PC-9 (cell line): ENCODE measurements at places on chromosomes 12 and 14.

DNA sequence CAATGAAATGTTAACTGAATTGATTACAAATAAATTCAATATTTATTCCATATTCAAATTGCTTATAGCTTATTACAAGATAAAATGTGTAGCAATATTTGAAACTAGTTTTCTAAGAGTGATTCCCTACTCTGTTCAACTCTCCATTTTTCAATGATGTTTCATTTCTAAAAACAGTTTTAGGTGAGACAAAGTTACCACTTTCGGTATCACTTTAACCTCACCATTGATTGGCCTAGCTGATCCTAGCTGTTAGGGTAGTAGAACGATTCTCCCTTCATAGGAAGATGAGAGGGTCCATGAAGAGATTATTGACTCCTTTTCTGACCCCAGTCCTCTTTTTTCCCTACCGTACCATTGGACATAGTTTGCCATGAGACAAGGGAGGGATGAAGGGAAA is 373.3 kb downstream of the PRKD1 start:
- no peak overlapping the region for H3K27ac ChIP-seq
- no peaks in the 10 kb centered on the region for H3K4me1 ChIP-seq
- no peaks in the 10 kb centered on the region for H3K36me3 ChIP-seq
- no peaks in the 10 kb centered on the region for H3K27me3 ChIP-seq
- DNase-seq, result no peak
- H3K4me3 ChIP-seq, result no peak overlapping the region

GRCh38 chr14:93975791-93976476 is 436 bp downstream of the ASB2 start:
- H3K4me3 ChIP-seq, result no peak overlapping the region
- DNase-seq, result no peak
- no peak overlapping the region for H3K27ac ChIP-seq
- H3K36me3 ChIP-seq, result no peaks in the 10 kb centered on the region
- H3K27me3 ChIP-seq, result no peaks in the 10 kb centered on the region

DNA sequence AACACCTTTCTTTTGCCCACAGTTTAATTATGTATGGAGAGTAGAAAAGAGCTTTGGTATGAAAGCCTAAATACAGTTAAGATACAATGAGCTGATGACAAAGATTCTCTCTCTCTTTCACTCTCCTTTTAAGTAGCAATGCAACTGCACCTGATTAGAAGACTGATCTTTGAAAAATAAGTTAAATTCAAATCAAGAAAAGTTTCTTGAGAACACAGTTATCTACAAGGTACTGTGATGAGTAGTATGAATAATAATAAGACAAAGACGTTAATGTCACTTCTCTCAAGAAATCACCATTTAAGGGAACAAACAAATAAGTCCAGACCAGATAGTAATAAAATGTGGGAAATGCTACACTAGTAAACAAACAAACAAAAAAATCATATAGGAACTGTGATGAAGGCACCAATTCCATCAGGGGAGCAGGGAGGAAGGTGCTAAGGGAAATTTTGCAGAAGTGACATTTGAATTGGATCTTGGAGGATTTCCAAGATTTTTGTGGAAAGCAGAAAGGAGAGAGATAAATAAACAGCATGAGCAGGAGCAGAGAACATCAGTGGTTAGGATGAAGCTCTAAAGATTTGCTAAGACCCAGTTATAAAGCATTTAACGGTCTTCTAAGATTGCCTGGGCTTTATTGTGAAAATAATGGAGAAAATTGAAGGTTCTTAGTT is 65.2 kb upstream of the STK38L start:
- no peaks in the 10 kb centered on the region for H3K27me3 ChIP-seq
- H3K4me1 ChIP-seq, result peaks cover 66% of the 10 kb centered on the region
- no peaks in the 10 kb centered on the region for H3K36me3 ChIP-seq
- H3K27ac ChIP-seq, result peak overlapping the region; percentile 90
- no peak for DNase-seq

DNA sequence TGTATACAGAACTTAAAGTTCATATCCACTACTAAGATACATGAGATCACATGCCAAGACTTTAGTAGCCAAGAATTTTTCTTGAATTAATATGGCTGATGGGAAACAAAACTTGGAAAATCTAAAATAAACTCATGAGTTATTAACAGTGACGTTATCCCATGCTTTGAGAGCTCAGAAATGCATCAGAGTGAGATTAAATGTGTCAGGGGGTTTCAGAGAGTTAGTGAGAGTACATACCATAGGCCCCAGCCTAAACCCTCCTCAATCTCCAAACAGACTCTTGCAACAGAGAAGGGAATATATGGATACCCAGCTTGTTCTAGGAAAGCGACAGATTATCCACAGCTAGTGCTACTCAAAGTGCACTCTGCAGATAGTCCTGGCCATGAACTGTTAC is 19.3 kb downstream of the SLC35F4 start:
- no peaks in the 10 kb centered on the region for H3K36me3 ChIP-seq
- no peak for DNase-seq
- H3K27me3 ChIP-seq, result no peaks in the 10 kb centered on the region
- no peak overlapping the region for H3K4me3 ChIP-seq
- H3K27ac ChIP-seq, result no peak overlapping the region

DNA sequence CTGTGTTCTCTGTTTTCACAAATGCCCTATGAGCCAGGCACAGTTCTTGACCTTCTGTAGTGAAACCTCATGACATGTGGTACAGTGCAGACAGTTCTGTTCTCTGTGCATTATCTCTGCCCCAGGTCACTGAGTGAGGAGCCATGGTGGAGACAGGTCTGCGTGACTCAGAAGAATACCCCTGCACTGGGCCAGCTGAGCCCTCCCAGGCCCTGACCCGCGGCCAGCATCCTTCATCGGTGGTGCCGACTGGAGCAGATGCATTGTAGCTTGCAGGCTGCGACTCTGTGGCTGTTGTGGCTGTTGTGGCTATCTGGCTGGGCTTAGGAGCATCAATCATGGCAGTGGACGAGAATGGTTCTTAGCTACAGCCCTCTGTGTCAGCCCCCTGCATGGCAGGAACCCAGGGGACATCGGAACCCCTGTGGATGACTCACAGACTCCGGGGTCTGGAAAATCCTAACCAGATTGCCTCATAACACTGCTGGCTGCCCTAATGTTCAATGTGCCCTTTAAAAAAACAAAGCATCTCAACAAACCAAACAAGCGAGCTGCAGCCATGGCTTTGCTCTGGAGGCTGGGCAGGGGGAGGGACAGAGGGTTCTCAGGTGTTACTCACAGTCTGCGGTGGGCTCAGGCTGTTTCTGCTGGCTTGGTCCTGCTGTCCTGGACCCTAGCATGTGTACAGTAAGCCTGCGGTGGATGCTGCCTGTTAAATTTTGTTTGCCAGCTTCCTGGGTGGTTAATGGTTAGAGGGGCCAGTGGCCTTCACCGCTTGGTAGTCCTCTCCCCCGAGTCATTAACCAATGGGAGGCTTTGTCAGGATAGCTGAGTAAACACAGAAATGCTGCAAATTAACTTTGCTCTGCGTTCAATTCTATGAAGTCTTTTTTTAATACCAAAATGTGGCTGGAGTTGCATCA is at the start of gene SERPINA6:
SERPINA6 (minus strand) TSS at position 689 of the 923 bp plus-strand sequence. CDS start 8,688 bp downstream, outside the sequence.
- no peak within 1 kb of the TSS for H3K27ac ChIP-seq
- no peaks in the 10 kb centered on the region for H3K4me1 ChIP-seq
- H3K36me3 ChIP-seq, result no peaks in the 10 kb centered on the region

DNA sequence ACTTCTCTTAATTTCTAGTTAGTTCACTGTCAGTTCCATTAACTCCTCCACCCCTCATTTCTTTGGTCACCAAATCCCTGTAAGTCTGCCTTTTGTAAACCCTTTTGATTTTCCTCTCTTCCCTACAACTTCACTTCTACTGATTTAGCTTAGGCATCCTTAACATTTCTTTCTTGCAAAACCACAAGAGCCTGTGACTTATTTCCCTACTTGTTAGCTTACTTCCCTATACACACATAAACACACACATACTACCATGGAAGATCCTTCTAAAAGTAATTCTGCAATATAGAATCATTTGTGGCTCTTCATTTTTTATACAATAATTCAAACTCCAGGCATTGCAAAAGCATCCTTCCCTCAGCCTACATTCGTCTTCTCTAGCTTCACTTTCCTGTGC is 494.3 kb upstream of the USP15 start:
- H3K27ac ChIP-seq, result no peak overlapping the region
- H3K4me1 ChIP-seq, result no peaks in the 10 kb centered on the region
- DNase-seq, result no peak
- no peaks in the 10 kb centered on the region for H3K36me3 ChIP-seq

- H3K36me3 ChIP-seq, result no peaks in the 10 kb centered on the region
- DNase-seq, result no peak
- H3K4me3 ChIP-seq, result no peak overlapping the region
- H3K27ac ChIP-seq, result no peak overlapping the region
- no peaks in the 10 kb centered on the region for H3K4me1 ChIP-seq
Observed at GRCh38 chr12:63070709-63071108, 80.3 kb downstream of the AVPR1A start.

- DNase-seq, result no peak
- no peak overlapping the region for H3K27ac ChIP-seq
- 0 out of 2 replicates have a peak, but pooled peaks cover 9% of the 10 kb centered on the region for H3K36me3 ChIP-seq
- H3K4me1 ChIP-seq, result no peaks in the 10 kb centered on the region
- no peaks in the 10 kb centered on the region for H3K27me3 ChIP-seq
Observed at GRCh38 chr14:102907980-102908730, 14.3 kb upstream of the AMN start.

DNA sequence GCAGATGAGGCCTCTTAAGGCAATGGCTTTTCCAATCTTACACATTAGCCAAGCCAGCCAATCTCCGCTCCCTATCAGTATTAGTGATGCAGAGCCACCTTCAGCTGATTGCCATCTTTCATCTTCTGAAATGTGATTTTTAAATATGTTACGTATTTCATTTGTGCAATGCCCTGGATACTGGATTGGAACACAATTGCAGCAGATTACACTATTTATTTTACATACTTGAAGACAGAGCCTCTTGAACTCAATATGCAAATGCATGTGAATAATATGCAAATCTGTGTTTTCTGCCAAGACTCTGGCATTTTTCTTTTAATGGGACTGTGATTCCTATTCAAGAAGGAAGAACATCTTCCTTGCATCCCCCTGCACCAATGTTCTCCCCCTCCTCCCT is 90.5 kb downstream of the GRIN2B start:
- no peak overlapping the region for H3K27ac ChIP-seq
- H3K4me1 ChIP-seq, result no peaks in the 10 kb centered on the region
- no peaks in the 10 kb centered on the region for H3K36me3 ChIP-seq
- H3K4me3 ChIP-seq, result no peak overlapping the region
- DNase-seq, result no peak

DNA sequence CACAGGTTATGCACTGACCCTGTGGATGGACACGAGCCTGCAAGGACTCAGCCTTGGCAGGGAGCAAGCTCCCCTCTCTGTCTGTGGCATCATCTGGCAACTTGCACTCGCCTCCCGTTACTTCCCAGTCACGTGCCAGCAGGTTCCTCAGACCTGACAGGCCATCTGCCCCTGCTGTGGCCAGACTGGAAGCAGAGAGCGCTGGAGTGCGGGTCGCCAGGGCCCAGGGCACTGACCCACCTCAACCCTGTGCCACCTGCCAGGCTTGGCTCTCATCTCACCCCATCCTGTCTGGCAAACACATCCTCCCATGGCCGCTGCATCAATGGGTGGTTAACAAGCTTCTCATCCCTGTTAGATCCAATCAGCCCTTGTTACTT is 28.4 kb downstream of the SLC6A12 start:
- no peak overlapping the region for H3K27ac ChIP-seq
- peaks cover 12% of the 10 kb centered on the region for H3K4me1 ChIP-seq
- no peak for DNase-seq
- no peaks in the 10 kb centered on the region for H3K36me3 ChIP-seq
- H3K27me3 ChIP-seq, result peaks cover 14% of the 10 kb centered on the region
- no peak overlapping the region for H3K4me3 ChIP-seq

- H3K4me1 ChIP-seq, result no peaks in the 10 kb centered on the region
- H3K27me3 ChIP-seq, result no peaks in the 10 kb centered on the region
- no peak overlapping the region for H3K27ac ChIP-seq
Observed at GRCh38 chr12:69338936-69339335, 9.2 kb upstream of the LYZ start.

DNA sequence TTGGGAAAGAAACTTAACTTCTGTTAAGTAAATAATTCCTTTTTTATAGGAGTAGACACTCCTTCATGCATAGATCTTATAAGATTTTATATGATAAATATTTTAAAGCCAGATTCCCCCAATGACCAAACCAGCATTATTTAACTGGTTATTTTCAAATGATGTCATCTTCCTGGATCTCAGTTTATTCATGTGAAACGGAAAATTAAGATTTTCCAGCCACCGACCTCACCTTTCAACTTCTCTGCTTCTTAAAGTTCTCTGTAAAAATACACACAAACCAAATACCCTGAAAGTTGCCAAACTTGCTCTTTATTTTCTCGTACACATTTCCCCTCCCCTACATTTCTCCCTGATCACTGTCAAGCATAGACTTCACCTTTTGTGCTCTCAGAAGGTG is 364.2 kb downstream of the GALC start:
- no peak for DNase-seq
- H3K4me1 ChIP-seq, result no peaks in the 10 kb centered on the region
- H3K27me3 ChIP-seq, result no peaks in the 10 kb centered on the region
- H3K27ac ChIP-seq, result no peak overlapping the region

- no peaks in the 10 kb centered on the region for H3K4me1 ChIP-seq
- H3K4me3 ChIP-seq, result no peak overlapping the region
- peak; percentile 47 for DNase-seq
- H3K27me3 ChIP-seq, result peaks cover 17% of the 10 kb centered on the region; the same call in 1 of the 2 replicates
- H3K36me3 ChIP-seq, result no peaks in the 10 kb centered on the region
- no peak overlapping the region for H3K27ac ChIP-seq
Observed at GRCh38 chr14:67526676-67527459, 6.2 kb upstream of the PLEKHH1 start.

GRCh38 chr12:92058664-92059063 is 87.0 kb downstream of the BTG1 start:
- H3K27me3 ChIP-seq, result no peaks in the 10 kb centered on the region
- no peaks in the 10 kb centered on the region for H3K36me3 ChIP-seq
- H3K4me3 ChIP-seq, result no peak overlapping the region
- H3K27ac ChIP-seq, result no peak overlapping the region
- no peak for DNase-seq

DNA sequence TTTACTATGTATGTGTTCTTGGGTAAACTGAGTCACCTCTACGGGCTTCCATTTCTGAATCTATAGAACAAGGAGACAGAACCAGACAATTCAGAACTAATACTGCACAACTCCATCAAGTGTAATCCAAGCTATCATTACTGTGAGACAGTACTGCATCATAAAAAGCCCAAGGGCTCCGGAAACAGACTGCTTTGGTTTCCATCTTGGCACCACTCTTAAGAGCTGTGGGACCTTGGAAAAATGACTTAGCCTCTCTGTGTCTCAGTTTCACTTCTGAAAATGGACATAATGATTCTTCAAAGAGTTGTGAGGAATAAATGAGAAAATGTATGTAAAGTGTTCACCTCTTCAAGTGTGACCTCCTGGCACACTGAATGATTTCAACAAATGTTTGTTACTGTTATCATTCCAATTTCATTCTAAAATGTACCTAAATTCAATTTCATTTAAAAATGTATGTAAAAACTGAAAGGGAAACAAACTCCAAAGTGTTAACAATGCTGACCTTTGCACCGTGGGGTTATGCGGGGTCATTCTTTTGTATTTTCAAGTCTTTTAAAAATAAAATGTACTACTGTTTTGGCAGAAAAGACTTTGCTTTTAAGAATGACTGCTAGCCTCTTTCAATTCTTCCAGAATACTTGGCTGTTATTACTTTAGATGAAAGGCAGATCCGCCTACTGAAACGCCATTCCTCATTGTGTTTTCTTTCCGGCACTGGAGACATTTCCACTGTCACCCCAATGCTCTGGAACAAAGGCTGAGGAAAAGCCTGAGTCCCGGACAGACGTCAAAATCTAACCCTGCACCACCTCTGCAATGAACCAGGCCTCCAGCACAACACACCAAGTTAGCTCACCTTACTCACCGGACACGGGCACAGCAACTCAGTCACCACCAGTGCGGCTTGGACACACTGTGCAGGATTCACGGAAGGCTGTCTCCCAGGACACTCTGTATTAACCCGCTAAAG is 62.8 kb downstream of the TMCC3 start:
- H3K4me3 ChIP-seq, result no peak overlapping the region
- H3K27ac ChIP-seq, result no peak overlapping the region
- H3K4me1 ChIP-seq, result peaks cover 35% of the 10 kb centered on the region
